ENCODE measurements at places on chromosomes 13 and 19.

DNA sequence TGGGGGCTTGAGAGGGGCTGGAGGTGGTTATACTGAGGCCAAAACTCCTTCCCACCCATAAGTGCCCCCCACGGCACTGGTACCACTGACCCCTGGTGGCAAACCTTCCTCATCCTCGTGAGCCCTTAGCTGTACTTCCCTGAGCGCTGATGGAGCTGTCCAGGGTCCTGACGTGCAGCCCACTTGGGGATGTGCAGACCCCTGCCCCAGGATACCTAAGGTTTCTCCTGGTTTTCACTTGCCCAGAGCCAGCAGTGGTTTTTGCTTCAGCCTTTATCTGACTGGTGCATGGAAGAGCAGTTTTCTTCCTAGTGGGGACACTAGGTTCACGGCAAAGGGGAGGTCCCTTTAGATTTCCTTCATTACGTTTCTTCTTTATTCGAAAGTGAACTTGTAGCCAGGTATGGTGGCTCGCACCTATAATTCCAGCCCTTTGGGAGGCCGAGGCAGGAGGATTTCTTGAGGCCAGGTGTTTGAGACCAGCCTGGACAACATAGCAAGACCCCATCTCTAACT lies 28.7 kb upstream of the KCTD15 start:
- no peak for DNase-seq

GRCh38 chr13:77749344-77749880 lies 51.9 kb downstream of the SLAIN1 start:
- DNase-seq: no peak

DNA sequence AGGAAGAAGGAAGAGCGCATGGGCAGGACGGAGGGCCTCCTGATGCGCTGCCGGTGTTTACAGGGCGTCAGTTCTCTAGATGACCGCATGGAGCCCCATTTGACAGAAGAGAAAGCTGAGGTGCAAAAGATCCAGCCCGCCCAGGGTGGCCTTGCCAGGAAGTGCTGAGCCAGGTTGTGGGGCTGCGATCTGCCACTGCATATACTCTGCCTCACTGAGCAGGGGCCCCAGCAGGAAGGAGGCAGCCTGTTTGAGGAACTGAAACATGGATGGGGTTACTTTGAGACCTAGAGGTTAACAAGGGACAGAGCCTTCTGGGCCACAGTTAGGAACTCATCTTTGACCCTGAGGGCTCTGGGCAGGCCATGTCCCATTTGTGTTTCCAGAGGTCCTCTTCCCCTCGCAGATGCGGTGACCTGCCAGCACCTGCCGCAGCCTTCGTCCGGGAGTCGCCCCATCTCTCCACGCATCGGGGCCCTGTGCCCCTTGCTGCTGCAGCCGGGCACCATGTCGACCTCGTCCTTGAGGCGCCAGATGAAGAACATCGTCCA lies 3.2 kb downstream of the EPN1 start:
- DNase-seq: no peak

DNA sequence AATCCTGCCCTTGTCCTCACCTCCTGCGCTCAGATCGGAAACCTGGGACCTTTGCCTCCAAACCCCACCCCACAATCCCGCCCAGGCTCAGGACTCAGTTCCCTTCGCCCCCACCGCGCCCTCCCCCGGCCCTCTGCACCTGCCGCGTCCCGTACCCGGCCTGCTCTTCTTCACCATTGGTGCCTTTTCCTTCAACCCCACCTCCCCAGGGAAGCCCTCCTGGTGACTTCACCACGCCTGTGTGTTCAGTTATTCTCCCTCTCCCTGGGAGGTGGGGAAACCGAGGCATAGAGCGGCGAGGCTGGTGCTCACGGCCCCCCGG lies 19.3 kb upstream of the TCF3 start:
- DNase-seq: no peak

DNA sequence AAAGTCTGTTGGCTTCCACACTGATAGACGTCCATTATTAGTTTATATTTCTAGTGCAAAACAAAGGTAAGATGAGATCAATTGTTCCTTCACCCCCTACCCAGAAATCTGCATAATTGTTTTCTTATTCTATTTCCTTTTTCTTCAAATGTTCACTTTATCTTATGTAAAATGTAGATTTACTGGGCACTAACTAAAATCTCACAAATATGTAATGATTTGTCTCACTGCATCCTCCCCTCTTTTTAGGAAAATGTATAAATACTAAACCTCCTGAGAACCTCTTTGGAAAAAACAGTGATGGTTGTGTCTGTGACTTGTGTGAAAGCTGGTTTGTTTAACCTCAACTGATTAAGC lies 1377.2 kb upstream of the MIR17HG start:
- no peak for DNase-seq
